NCI-H1930 (cell line): ENCODE measurements at places on chromosomes 12 and 14.

DNA sequence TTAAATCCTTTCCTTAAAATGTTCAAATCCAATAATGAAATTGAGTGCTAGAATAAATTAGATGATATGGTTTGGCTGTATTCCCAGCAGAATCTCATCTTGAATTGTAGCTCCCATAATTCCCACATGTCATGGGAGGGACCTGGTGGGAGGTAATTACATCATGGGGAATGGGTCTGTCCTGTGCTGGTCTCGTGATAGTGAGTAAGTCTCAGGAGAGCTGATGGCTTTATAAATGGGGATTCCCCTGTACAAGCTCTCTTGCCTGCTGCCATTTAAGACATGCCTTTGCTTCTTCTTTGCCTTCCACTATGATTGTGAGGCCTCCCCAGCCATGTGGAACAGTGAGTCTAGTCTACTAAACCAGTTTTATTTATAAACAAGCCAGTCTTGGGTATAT, 508.5 kb downstream of the ETNK1 start:
- DNase-seq, result no peak

DNA sequence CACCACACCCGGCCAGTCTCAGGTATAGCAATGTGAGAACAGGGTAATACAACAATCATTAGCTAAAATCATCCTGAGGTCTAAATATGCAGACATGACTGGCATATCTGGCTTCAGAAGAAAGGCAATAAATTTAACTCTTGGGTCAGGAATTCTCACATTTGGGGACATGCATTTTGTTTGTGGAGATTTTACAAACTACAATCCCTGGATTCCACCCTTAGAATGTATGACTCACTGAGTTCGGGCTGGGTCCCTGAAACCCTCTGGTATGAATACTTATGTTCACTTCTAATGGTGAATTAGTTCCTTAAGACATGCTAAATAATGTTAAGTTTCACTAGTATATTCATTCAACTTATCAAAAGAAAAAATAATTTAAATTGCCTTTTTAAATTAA, 98.9 kb upstream of the HMGA2 start:
- no peak for DNase-seq

DNA sequence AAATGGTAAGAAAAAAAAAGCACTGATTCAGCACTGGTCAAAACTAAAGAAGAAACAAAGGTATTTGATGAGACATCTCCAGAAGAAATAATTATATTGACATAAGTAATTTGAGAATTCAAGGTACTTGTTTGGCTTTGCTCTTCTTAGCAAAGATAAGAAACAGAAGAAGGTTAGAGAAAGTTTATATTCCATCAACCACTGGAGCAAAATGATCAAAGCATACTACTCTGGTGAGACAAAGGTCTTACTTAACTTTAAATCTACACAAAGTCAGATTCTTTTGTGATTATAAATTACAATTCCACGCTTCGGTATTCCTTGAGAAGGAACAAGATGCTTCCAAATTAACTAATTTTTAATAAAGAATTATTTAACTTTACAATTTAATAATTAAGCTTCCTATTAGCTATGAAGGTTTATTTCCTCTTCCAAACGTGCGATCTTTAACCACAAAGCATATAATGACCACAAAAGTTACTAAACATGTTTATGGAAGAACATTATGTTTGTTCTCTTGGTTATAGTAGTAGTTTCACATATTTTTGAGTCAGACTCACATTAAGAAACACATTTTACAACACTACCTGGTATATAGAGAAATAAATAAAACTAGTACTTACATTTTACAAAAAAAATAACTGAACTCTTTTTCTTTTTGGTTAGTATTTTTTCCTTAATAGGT, 53.4 kb downstream of the METTL25 start:
- no peak for DNase-seq

GRCh38 chr12:79371226-79371625, 319.5 kb downstream of the PAWR start:
- no peak for DNase-seq
